SW480 (cell line): ENCODE measurements at places on chromosomes 3 and 15.

GRCh38 chr3:139107424-139108252, 62.9 kb upstream of the PRR23C start:
- no peak for DNase-seq

DNA sequence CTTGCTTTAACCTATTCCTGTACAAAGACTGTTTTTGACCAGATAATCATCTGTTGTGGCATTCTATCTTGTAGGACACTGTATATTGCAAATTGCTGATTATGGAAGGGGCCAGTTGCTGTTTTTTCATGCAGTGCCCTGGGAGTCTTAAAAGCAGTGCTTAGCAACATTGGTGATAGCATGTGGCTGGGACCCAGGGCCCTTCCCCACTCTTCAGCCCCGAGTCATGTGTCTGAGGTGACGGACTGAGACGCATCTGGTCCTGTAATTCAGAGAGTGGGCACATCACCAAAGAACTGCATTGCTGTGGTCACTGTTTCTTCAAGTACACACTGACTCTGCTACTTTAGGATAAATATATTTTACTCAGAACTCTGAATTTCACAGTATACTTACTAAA, 63.4 kb downstream of the SNRK start:
- no peak for DNase-seq

- DNase-seq: no peak
Observed at GRCh38 chr3:146540236-146540635, 4.2 kb downstream of the PLSCR1 start.

GRCh38 chr3:123713211-123713610, 128.4 kb upstream of the HACD2 start:
- no peak for DNase-seq

GRCh38 chr3:141486496-141486745, 406 bp upstream of the RASA2 start:
- no peak for DNase-seq

DNA sequence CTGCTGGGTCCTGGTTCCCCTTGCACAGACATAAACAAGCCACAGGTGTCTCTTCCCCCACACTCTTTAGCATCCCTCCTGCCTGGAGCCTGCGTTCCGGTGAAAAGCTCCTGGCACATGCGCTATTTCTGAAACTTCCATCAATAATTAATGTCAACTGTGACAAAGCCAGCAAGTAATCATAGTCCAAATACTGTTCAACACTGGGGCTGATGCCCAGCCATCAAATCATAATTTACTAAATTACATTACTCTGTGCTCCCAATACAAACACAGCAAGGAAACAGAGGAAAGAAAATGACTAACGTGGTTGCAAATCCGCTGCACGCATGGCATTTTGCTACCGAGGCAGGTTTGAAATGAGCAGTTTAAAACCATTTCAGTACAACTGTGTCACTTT, 294.7 kb downstream of the ERC2 start:
- DNase-seq: no peak

DNA sequence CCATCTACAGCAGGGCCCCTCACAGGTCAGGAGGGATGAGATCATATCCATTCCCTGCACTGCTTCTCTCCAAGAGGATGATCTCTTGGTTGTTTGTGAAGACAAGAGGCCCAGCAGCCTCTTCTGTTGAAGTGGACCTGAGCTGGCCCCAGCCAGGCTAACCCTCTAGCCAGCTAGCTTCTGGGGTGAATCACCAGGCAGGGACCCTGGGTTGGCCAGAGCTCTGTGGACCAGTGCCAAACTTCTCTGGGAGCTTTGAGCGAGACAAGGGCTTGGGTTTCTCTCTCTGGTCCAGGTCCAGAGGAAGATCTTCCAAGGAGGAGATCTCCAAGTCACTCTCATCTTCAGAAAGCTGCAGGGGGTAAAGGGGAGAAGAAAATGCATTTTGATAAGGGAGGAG, 52.7 kb downstream of the CLDN18 start:
- no peak for DNase-seq

DNA sequence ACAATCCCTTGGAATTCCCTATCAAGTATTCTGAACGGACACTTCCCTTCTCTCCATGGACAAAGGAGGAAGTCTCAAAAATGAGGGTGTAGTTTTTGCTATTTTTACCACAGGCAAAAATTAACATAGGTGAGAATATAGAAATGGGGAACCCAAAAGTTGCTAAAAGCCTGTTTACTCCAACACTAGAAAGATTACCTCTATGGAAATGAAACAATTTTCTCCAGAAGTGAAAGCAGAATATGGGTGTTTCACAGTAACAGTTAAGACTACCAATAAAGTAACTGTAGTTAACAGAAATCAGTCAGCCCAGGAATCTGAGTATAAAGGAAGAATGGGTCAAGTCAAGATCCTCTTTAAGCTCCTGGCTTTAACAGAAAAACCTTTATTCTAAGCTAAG, 9.3 kb downstream of the TRA2B start:
- DNase-seq: no peak

DNA sequence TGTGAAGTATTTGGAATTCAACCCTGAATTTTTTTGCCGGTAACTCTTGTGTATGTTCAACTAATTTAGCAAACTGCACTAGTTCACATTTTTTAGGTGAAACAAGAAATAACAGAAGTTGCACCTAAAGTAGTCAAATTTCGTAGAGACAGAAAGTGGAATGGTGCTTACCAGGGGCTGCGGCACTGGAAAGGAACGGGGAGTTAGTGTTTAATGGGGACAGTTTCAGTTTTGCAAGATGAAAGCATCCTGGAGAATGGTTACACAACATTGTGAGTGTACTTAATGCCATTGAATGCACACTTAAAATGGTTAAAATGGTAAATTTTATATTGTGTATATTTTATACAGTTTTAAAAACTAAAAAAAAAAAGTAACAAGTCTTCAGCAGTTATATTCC, 27.4 kb downstream of the PPARG start:
- no peak for DNase-seq

GRCh38 chr15:60941448-60941847, 287.7 kb downstream of the RORA start:
- DNase-seq: no peak

GRCh38 chr3:125120379-125121122, 64.8 kb upstream of the HEG1 start:
- no peak for DNase-seq

GRCh38 chr3:123584284-123584987, 417 bp downstream of the HACD2 start:
- DNase-seq: peak; percentile 43

- no peak for DNase-seq
Observed at GRCh38 chr15:92650256-92650655, 5.3 kb downstream of the FAM174B start.

- no peak for DNase-seq
Observed at GRCh38 chr15:91782221-91782620, 71.3 kb upstream of the SLCO3A1 start.

- peak; percentile 71 for DNase-seq
Observed at GRCh38 chr3:170740726-170741591, 129.0 kb downstream of the RPL22L1 start.

DNA sequence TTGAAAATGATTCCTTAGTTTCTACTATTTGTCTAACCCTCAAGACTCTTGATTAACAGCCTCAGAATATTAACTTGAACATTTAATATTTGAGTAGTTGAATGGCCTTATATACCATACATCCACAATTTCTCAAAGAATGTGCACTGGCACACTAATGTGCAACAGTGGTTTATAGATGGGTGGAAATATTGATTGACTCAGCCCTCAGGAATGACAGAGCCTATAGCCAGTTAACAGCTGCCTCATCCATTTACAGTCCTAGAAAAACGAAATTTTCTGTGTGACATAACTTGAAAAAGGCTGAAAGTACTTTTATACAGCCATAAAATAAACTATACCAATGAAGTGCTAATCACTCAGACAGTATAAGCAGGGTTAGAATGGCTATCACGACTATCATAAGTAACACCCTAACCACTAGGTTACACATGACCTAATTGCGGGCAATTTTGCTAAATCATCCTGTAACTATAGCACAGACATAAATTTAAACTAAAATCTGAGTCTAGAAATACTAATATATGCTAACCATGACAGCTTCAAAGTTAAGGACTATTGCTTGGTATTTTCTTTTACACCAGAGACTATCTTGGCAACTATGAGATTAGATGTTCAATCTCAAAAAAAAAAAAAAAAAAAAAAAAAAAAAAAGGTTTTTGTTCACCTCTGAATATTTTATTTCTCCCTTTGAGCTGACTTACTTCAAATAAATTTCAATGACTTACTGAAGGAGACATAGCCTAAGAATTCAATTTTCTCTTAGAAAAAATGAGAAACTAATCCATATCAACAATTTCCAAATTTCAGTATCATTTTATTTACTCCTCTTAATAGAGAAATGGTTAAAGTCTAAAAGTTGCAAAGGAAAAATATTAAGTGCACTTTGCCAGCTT, 9.3 kb downstream of the SECISBP2L start:
- DNase-seq: peak; percentile 17

DNA sequence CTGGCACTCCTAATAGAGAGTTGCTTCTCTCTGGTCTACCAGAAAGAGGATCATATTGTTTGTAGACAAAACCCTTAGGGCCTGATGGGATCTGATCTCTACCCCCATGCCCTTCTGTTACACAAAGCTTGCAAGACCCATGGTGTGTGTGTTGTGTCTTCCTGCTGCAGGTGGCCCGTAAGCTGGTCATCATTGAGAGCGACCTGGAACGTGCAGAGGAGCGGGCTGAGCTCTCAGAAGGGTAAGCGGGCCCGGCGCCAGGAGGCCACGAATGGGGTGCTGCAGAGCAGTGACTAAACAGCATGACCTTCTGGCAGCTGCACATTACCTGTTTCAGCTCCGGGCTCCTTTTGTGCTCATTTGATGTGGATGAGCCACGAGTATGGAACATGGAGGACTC, 18.2 kb downstream of the TPM1 start:
- DNase-seq: no peak

DNA sequence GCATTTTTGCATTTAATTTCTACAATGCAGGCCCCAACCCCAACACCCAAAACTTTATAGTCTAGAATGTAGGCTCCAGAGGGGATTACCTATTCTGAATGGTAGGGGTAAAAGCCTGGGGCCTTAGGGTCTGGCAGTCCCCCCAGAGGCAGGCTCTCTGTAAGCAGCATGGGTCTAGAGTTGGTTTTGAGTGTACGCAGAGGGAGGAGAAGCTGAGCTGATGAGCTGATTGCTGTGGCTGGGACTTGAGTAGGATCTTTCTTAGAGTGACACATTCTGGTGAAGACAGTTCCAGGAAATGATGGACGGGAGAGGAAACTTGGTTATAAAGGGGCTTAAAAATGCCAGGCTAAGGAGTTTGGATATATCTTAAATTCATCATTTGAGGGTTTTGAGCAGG, 2.1 kb downstream of the LPP start:
- DNase-seq: no peak

- peak; percentile 30 for DNase-seq
Observed at GRCh38 chr3:65039754-65040210, 352.0 kb upstream of the ADAMTS9 start.

DNA sequence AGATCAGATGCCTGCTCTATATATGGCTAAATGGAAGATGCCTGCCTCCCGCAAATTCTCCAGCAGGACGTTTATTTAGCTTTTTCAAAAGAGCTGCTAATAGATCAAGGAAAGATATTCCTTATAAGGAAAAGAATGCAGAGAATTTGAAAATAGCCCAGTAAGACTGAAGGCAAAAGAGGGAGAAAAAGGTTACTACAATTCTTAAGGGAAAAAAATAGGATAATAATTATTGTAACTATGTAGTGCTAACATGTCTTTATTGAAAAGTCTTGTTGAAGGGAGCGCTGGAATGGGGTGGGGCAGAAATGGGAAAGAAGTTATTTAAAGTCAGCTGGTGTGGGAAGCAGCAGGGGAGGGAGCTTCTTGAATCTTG, 2.9 kb downstream of the TPM1 start:
- no peak for DNase-seq

GRCh38 chr3:5035113-5035512, 55.9 kb downstream of the BHLHE40 start:
- DNase-seq: no peak
